ENCODE measurements at places on chromosomes 7 and 10.
A peak's percentile ranks its signal among the peaks of the same experiment; 100 is the strongest.

- DNase-seq, result no peak
Observed at GRCh38 chr10:110398419-110399105, 93.8 kb upstream of the SMNDC1 start.

DNA sequence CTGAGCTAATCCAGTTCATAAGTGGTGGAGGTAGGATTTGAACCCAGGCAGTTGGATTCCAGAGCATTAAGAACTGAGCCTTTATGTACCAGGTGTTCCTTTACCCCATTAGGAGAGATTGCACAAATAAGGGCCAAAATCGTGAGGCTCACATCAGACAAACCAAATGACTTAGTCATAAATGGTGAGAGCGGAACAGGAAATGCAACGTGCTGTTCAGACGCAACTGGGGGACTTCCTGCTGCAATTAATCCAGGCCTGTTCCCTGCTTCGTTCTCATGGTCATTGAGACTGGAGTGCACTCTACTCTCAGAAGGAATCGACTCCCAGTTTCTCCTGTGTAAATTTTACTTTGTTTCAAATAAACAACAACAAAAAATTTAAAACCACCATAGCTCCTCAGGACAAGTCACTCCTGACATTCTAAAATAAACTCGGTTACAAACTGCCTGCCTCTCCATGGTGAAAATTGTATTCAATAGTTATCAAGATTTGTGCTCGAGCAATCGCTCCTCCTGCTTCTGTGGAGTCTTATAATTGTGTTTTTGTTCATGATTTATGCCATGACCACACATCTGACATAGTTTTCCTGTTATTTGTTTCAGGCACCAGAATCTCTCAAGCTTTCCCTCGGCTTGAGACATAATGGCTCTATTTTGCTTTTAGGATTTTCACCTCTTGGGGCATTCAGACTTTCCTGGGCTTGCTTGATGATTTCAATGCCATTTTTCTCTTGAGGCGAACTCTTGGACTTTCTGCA is 115.3 kb upstream of the BMPER start:
- DNase-seq, result no peak

- DNase-seq, result no peak
Observed at GRCh38 chr10:124449170-124450011, 444 bp downstream of the NKX1-2 start.

DNA sequence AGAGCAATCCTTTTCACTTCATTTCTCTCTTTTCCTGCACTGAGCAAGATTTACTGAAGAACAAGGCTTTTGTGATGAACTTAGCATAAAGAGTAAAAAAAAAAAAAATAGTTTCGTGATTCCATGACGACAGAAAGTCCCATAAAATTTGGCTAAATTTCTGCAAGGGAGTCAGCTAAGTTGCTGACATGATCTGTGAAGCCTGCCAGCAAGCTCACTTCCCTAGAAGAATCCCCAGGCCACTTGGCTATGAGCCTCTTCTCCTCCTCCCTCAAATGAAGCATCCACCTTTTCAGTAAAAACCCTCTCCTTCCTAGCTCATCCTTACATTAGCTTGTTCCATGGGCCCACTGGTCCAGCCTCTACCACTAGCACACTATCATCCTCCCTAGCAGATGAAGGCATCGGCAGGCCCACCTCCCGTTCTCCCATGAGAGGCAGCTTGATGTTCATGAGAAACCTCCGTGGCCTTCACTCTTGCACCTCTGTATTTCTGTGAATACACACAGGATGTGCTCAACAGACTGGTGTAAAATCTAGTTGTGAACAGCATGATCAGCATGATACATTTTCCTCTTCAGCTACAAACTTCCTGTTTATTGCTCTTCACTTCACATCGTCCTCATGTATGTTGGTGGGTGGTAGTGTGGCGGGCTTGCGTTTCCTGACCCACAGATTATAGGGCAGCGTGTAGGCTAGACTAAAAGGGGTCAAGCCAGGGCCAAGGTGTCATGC is 30.9 kb downstream of the GIMAP8 start:
- no peak for DNase-seq

DNA sequence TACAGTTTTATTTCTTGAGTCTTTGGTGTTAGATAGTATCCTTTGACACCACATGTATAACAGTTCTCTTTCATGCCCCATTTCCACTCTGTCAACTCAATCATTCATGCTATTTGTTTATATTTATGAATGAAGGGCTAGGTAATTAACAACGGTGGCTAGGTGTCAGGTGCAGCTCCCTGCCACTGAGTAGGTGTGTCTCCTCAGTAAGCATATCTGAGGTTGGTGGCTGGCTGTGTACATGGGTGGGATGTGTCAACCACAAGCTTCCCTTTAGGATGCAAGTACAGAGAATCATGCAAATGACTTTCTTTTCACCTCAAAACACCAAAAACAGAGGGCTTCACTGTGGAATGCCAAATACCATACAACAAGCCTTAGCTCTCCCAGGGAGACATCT is 83.4 kb downstream of the ZNF365 start:
- DNase-seq, result no peak

DNA sequence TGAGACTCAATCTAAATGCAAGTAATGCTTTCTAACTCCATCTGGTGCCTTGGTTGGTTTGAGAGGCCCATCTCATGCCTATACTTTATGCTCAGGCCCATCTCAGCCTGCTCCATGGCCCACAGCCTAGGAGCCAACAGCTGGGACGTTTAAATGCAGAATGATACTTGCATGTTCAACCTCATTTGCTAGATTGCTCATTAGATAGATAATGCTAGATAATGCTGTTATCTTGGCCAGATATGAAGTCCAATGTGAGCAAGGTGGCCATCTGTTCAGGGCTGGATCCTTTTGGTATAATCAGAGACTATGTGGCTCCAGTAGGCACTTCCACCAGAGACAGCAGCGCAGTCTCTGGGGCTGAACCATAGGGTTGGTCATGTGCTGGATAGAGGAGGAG is 321.6 kb upstream of the PHYHIPL start:
- no peak for DNase-seq

DNA sequence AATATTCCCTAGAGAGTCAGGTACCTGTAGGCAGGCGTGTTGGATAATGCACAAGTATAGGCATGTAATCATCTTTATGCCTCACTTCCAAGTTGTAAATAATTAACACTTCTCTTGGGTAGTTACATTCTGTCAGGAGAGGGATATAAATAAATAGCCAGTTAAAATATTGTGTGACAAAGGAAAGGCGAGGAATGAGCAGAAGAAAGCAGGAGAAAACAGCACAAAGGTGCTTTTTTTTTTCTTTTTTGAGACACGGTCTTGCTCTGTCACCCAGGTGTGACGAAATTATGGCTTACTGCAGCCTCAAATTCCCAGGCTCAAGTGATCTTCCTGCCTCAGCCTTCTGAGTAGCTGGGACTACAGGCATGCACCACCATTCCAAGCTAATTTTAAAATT is 99.2 kb upstream of the LYZL2 start:
- no peak for DNase-seq

- no peak for DNase-seq
Observed at GRCh38 chr7:79455173-79455790, 1.8 kb upstream of the MAGI2 start.

GRCh38 chr7:20828947-20829346 is 42.3 kb upstream of the SP8 start:
- DNase-seq, result no peak

- DNase-seq, result no peak
Observed at GRCh38 chr7:105849122-105849855, 27.1 kb downstream of the ATXN7L1 start.

- DNase-seq, result no peak
Observed at GRCh38 chr7:7256731-7257274, 74.5 kb downstream of the C1GALT1 start.

DNA sequence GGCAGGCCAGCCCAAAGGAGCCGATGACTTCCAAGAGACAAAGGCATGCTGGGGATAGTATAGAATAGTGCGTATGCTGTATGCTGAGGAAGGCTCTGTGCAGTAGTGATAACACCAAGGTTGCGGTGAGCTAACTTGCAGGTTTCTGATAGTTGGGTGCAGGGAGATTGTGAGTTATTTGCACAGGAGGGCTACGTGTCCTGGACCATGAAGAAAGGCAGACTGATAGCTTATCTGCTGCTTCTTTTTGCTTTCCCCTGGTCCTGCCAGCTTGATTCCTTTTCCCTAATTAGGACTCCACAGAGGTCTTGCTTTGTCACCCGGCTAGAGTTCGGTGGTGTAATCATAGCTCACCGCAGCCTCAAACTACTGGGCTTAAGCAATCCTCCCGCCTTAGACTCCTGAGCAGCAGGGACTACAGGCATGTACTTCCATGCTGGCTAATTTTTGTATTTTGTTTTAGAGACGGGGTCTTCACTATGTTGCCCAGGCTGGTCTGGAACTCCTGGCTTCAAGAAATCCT is 43.9 kb upstream of the ARHGAP12 start:
- no peak for DNase-seq

- DNase-seq, result peak; percentile 56
Observed at GRCh38 chr7:83271212-83272099, 108.8 kb upstream of the PCLO start.

GRCh38 chr7:3943779-3944520 is 642.9 kb downstream of the SDK1 start:
- DNase-seq, result no peak

DNA sequence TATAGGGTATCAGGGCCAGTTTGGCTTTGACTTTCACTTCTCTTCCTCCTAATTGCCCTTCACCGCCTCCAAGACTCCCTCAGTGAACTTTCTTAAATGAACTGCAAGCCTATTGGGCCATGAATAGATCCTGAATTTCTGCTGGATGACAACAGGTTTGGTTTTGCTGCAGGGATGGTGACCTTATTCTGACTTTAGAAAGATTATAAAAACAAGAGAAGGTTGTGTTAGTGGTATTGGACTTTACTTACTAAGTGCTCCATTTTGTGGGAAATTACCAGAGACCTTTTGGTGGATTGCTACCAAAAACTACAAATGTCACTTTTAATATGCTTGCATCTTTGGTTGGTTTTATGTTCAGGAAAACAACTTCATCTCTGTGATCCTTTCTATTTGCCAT is 11.5 kb upstream of the LIPA start:
- DNase-seq, result no peak

Measured in NCI-H1694 treated with DMSO at 0.1 percent for 48 hours (cell line).